Stomach (tissue), 19 donors: ENCODE measurements at places on chromosomes 7 and 10. TPM values are rescaled to one million over a fixed set of nuclear protein-coding genes. Genes with fewer than 3 reads are reported as not detected.

DNA sequence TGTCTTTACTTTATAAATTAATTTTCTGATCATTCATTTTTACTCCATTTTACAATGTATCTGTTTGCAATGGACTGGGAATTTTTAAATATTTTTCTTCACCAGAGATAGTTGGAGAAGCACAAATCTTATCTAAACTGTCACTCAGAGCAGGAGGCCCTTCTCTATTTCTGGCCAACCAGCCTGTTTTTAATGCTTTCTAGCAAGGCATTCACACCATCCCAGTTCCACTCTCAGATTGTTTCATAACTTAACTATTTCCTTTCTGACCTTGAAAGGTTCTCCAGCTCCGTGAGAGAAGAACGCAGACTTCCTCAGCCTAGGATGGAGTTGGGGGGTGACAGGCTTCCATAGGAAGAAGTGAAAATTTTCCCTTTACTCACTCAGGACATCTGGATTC is 155.8 kb downstream of the SKIDA1 start:
- DNase-seq, result no peak

HOXA7 gene
- 1.2 TPM for total RNA-seq

DNA sequence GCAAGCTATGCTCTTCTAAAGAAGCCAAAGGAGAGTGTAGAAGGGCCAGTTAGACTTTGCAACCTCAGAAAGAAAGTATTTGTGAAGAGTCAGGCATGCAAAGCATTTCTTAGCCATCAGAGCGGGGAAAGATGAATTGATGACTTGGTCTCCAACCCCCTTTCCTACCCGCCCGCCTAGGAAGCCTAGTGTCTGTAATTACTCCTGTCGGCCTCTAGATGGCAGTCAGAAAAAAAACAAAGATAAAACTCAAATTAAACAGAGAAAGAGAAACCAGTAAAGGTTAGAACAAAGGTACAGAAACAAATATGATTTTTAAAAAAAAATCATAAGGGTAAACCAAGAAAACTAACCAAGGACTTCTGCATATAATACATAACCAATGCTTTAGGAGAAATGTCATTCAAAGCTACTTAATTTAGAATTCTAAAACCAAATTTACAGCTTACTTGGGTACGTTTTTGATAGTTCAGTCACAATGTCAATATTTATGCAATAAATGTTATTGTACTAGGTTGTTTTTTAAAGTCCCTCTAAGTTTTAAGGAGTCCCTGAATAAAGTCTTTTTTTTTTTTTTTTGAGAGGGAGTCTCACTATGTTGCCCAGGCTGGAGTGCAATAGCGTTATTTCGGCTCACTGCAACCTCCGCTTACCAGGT is 97.6 kb downstream of the LYZL1 start:
- peak; percentile 62 for DNase-seq

- DNase-seq, result peak; percentile 86
Measured at GRCh38 chr7:5222841-5223411, 32.9 kb downstream of the WIPI2 start.

GPRIN2 gene
- total RNA-seq, result 27.8 TPM

- no peak for DNase-seq
Measured at GRCh38 chr10:125684581-125684980, 1.6 kb upstream of the TEX36 start.

GRCh38 chr7:70544016-70544415 is 587.9 kb upstream of the GALNT17 start:
- no peak for DNase-seq

DNA sequence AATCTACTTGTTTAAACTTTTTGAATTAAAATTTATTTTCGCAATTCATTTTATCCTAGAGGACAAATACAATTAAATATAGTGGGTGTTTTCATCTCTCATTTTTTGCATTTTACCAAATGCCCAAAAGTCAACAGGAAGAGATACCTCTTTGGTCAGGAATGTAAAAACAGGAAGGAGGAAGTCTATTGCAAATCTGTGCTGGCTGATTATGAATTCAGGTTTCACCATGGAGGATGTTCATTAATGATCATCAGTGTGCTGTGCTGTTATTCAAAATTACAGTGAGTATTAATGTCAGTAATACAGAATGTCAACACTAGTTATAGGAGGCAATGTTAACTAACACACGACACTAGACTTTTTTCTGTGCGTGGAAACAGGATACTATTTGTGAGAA is 24.7 kb downstream of the EXOC6 start:
- DNase-seq, result no peak

DNA sequence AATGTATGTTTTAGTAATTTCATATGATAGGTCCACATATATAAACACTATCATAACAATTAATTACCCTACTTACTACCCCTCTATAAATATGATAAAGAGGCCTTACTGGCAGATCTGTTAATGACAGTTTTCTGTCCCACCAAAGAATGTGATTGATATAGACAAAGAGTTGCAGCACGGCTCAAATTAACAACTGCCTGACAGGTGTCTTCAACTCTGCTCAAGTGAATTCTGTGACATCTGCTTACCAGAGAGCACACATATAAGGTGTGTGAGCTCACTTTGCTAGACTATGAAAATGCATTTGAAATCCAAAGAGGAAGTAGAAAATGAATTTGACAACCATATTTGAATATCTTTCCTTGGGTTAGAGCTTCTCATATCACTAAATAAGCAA is 36.6 kb downstream of the CACNA2D1 start:
- DNase-seq, result no peak

GRCh38 chr10:91190876-91191583 is 29.4 kb upstream of the PCGF5 start:
- DNase-seq, result no peak

DNA sequence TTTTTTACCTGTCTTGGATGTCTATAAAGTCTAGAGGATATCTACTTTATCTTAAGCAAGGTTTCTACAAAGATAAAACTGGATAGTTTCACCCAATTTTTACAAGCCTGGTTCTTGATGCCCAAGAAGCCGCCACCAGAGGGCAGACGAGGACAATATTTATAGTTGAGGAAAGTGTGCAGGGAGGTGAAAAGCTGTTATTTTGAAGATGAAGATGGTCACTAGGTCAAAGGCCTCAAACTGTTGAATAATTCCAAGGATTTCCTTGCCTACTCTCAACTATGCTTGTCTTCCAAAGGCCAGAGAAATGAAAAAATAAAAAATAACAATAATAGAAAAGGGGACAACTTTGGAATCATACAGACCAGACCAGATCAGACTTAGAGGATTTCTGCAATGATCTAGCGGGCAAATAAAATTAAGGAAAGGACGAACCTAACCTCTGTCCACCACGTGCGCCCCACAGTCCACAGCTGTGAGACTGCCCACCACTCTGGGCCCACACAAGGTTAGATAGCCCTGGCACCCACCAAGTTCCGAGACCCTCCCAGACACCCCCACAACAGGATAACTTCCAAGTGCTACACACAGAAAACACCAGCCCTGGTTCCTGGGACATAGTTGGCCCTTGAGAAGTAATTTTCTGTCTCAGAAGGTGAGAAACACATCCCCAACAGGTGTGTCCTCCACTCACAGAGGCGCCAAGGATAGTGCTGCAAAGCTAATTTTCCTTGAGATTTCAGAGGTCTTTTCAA is 2.8 kb downstream of the PKD1L1 start:
- DNase-seq, result peak; percentile 83

- DNase-seq, result no peak
Measured at GRCh38 chr7:603152-603951, 83.7 kb upstream of the PDGFA start.

CYP3A4 gene
- 23.5 TPM for total RNA-seq

GRCh38 chr10:8245814-8246142 is 191.3 kb downstream of the GATA3 start:
- no peak for DNase-seq

HHEX gene
- total RNA-seq, result 1.4 TPM

GRCh38 chr7:4713183-4713784 is 31.2 kb downstream of the FOXK1 start:
- no peak for DNase-seq

WEE2 gene
- 0.37 TPM for total RNA-seq

DNA sequence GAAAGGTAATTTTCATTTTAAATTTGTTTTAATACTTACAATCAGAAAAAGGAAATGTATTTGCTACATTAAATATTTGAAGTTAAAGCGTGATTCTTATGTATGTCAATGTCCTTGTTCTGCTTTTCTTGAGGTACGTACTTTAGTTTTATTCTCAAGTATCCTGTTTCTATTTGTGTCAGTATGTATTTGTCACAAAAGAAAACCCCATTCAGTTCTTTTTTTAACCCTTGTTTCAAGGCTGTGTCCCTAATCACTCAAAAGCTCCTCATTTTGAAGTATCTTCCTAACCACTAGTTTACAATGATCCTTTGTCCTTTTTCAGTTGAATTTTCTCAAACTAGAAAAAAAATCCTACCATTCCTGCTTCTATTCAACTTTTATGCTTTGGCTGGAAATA is 25.2 kb downstream of the NHLRC2 start:
- no peak for DNase-seq

- DNase-seq, result no peak
Measured at GRCh38 chr7:81162771-81163525, 244.1 kb upstream of the SEMA3C start.

GRCh38 chr10:90968328-90969081 is 47.6 kb upstream of the ANKRD1 start:
- no peak for DNase-seq

- no peak for DNase-seq
Measured at GRCh38 chr7:3078514-3078913, 34.8 kb upstream of the CARD11 start.

DNA sequence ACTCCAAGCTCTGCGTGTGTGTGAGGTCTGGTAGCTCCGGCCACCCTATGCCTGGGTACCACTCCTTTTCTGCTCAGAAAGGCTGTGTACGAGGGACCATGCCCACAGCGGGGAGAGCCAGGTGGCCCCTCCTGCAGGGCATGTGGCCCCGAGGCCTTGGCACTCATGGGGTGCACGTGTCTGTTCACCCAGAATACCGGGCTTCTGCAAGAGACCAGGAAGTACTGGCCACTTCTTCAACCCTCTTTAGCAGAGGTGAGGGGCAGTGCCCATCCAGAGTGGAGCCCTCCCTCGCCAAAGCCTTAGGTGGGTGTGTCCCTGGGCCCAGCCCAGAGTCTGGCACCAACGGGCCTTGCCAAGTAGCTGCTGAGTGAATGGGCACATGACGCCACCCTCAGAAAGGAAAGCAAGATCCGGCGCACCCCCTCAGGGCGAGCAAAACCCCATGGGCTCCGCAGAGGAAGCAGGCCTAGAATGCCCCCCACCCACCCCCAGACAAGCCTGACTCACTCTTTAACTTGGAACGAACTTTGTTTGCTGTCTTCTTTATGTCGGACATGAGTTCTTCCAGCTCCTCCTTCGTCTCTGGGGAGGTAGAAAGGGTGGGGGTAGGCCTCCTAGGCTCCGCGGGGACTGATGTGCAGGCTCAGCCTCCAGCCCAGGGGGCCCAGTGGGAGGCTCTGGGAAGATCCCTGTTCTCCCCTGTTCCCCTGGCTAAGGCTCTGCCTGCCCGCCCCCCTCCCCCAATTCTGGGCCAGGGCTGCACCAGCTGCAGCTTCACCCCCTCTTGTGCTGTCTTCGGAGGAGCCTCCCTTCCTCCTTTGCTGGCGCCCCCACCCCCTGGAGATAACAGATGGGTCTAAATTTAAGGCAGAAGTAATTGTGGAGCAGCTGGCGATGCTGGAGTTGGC is 14.6 kb downstream of the STX1A start:
- peak; percentile 61 for DNase-seq

DNA sequence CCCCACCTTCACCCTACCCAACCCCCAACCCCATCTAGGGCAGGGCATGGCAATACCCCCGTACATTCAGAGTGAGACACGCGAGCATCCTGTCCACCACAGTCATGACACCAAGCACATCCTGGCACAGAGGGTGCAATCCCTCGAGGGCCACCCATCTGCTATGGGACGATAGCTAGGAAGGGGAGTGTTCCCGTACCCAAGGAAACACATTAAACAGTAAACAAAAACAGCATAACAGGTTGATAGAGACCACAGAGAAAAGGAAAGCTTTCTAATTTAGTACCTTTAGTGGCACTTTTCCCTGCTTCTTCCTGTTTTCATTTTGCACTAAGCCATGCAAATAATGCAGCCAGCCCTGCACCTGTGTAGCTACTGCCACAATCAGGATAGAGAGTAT is 2.3 kb upstream of the SMKR1 start:
- DNase-seq, result no peak

DNA sequence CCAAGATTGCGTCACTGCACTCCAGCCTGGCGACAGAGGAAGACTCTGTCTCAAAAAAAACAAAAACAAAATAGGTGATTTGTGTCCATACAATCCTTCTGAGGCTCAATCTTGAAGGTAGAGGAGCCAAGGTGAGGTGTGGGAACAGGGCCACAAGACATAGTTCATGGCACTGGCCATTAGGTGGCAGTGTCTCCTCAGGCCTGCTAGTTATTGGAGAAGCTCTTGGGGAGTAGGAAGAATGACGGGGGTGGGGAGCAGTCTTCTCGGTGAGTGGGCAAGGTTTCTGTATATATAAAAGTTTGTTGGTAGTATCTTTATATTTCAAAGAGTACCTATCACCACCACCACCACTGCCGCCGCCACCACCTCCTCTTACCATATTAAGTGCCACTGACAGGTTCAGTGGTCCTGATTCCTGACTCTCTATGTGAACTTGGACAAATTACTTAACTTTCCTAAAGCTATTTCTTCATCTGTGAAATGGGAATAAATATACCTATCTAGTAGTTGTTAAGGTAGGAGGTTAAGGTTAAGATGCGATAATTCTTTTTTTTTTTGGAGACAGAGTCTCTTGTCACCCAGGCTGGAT is 24.0 kb downstream of the CCSER2 start:
- DNase-seq, result peak; percentile 72

DNA sequence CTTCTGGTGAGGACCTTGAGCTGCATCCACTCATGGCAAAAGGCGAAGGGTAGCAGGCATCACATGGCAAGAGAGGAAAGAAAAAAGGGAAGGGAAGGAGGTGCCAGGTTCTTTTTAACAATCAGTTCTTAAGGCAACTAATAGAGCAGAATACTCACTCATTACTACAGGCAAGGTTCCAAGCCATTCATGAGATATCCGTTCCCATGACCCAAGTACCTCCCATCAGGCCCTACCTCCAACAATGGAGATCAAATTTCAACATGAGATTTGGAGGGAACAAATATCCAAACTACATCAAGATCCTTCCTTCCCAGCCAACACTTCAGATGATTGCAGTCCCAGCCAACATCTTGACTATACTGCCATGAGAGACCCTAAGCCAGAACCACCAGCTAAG is 38.9 kb upstream of the YAE1 start:
- DNase-seq, result no peak

- no peak for DNase-seq
Measured at GRCh38 chr10:114915294-114915693, 22.7 kb upstream of the TRUB1 start.

DNA sequence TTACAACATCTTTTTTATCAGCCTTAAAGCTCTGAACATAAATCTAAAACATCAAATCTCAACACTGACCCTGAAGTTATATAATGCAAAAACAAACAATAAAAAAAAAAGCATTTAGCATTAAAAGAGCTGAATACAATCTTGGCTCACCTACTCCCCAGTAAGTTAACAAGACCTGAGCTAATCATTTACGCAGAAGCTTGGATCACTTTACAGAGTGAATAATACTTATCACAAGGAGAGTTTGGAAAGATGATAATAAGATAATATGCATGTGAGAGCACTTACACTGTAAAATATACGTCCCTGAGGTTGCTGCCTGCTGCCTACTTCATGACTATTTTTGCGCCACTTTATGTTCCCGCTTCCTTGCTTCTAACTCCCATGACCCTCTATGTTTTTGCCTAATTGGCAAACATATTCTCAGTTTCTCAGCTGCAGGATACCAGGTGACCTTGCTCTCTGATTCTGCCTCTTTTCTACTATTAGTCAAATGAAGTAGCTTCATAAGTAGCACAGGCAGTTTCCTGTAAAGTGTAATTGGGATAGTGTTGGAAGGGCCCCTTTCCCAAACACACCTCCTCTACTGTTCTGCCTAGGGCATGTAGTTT is 333.6 kb downstream of the LRRTM3 start:
- peak; percentile 44 for DNase-seq

- no peak for DNase-seq
Measured at GRCh38 chr10:63252095-63252762, 119.1 kb downstream of the NRBF2 start.
